ENCODE measurements at places on chromosomes 1 and 21.

- no peak for DNase-seq
Measured at GRCh38 chr1:12085643-12086260, 22.6 kb downstream of the TNFRSF8 start.

GRCh38 chr1:8679395-8679800, 138.0 kb downstream of the RERE start:
- DNase-seq: no peak

GRCh38 chr1:61316493-61316892, 234.1 kb downstream of the NFIA start:
- no peak for DNase-seq

DNA sequence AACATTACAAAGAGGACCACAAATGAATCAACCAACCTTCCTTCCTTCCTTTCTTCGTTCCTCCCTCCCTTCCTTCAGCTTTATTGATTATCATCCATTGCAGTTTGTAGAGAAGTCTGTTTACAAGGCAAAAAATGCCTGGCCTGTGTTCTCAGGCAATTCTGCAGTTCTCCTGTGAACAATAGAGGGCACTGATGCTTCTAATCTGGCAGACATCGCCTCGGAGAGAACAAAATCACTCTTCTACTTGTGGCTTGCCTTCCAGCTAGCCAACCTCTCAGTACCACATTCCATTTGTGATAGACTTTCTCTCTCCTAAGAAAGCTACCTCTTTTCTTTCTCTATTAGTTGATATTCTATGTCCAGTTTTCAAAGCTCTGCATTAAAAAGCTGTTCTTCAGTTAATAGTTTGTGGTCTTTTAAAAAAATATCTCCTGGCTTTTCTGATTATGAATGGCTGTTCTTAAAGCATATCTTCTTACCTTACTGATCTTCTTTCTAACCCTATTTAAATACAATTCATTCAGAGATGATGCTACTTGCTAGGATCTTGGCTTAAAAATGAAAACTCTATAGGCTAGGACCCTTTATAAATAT, 26.9 kb upstream of the ESRRG start:
- peak; percentile 19 for DNase-seq

DNA sequence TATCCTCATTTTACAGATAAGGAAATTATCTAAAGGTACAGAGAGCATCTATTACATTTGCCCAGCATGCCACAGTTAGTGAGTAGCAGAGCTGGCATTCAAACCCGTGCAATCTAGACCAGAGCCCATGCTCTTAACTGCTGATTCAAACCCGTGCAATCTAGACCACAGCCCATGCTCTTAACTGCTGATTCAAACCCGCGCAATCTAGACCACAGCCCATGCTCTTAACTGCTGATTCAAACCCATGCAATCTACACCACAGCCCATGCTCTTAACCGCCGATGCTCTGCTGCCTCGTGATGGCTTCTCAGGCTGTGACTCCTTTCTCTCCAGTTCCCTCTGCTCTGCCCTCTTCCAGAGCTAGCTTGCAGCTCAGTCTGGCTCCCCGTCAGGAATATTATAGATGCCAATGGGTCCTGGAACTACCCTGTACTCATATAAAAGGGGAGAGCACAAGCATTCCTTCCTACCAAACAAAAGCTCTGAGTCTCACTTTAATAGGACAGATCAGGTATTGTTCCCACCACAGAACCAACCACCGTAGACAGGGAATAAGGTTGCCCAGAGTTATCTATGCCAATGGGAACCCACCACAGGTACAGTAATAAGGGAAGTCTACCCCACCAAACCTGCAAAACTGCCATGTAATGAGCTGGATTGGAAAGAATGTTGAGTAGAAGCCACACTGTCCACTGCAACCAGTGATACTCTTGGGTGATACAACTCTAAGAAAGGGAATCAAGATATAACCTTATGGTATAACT, 78.4 kb downstream of the SMYD3 start:
- DNase-seq: no peak

GRCh38 chr1:110383251-110383990, 7.4 kb downstream of the SLC16A4 start:
- no peak for DNase-seq

Measured in progenitor cell of endocrine pancreas (in vitro differentiated cells).